Astrocyte of the spinal cord (primary cell): ENCODE measurements at places on chromosomes 2 and 18.

- peak; percentile 38 for DNase-seq
Measured at GRCh38 chr2:106053116-106053515, 141.0 kb downstream of the UXS1 start.

DNA sequence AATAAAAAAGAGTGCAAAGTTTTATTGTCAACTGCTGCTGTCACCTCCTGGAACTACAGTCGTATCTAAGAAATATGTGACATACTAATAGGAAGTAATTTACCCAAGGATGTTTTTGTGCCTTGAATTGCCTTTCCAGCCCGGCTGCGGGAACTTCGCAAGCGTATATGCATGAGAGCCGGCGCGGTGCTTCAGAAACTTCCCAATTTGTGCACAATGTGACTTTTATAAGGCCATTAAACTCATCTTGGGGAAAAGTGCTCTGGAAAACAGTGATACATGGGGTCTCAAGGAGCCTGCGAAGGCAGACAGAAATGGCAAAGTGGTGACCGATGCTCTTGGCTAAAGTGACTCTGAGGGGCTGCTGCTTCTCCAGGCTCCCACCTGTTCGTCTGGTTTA lies 41.7 kb upstream of the CELF4 start:
- DNase-seq = no peak

DNA sequence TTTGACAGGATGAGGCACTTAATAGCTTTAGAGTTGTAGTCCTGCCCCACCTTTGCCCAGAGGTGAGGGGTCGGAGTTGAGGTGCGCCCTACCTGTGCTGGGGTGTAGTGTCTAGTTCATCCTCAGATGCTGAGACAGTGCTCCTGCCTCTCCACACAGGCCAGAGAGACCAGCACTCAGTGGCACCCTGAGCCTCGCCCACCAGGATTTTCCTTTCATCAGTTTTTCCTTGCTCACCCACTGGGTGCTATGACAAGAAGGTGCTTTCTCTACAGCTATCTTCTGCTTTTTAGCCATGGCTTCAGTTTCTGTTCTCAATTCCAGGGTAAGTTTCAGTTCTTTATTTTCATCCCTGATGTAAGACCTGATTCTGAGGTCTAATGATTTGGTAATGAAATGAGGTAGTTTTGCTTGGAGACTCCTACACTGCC lies 16.8 kb upstream of the TMEM131 start:
- DNase-seq = no peak

DNA sequence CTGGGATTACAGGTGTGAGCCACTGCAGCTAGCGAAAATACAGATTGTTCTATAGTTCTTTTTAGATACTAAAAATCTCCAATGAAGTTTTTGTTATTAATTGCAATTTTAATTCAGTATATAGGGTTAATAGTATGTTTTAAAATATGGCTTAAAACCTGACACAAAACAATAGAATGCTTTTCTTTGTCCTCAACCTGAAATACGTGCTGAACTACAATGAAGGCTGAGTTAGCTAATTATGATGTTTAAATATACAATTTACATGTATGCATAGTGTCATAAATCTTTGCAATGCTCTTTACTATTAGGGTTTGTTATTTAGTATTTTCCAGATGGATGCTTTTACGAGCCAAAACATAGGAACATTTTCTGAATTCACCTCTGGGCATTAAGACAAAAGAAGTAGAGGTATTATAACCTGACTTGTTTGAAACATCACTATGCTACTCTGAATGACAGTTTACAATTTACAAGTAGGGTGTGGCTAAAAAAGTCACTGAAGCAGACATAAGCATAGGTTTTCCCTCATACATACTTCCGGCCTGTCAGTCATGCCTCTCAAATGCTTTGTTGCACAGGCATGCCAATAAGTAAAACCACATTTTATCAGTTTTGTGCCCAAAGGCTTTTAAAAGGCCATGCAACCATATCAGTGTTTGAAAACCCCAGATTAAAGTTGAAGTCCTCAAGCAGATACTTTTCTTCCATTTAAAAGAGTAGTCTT lies 168.3 kb downstream of the OTX1 start:
- no peak for DNase-seq

DNA sequence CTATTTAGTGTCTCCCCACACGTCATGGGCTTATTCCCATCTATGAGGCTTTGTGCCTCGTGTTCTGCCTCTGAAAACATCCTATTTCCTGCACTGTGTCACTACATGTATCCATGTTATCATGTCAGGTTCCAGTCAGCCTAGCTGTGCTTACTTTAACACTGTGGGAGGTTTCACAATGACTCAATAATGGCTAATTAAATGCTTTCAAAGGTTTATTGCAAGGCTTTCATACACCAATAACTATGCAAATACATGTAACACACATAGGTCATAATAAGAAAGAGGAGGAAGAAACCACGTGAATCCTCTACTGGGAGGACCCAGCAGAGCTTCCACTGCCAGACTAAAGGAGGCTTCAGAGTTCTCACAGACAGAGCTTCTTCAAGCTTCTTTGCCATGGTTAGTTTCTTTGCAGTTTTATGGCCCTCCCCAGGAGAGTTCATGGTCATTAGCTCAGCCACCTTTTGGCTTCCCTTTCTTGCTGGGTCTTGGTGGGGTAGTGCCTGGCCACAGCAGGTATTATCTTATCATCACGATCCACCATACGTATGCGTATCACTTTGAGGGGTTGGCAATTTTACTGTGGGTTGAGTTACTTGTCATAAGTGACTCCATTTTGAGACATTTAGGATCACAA lies 5.1 kb upstream of the COLEC12 start:
- no peak for DNase-seq

DNA sequence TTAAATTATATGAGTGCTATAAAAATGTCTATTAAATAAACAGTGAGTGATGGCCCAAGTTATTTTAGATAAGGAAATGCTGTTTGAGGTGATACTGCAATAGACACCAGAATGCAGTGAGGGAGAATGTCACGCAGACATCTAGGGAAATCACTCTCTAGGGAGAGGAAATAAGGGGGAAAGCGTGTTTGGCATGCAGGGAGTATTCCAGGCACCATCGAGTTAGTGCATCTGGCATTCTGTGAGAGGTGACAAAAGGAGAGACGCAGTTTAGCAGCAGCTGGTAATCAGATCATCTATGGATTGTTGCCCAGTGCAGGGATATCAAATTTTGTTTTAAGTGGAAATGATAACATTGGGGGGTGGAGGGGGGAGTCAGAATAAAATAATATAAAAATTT lies 175.4 kb upstream of the NETO1 start:
- no peak for DNase-seq

- DNase-seq = peak; percentile 41
Measured at GRCh38 chr2:219175928-219176817, 552 bp downstream of the CNPPD1 start.

DNA sequence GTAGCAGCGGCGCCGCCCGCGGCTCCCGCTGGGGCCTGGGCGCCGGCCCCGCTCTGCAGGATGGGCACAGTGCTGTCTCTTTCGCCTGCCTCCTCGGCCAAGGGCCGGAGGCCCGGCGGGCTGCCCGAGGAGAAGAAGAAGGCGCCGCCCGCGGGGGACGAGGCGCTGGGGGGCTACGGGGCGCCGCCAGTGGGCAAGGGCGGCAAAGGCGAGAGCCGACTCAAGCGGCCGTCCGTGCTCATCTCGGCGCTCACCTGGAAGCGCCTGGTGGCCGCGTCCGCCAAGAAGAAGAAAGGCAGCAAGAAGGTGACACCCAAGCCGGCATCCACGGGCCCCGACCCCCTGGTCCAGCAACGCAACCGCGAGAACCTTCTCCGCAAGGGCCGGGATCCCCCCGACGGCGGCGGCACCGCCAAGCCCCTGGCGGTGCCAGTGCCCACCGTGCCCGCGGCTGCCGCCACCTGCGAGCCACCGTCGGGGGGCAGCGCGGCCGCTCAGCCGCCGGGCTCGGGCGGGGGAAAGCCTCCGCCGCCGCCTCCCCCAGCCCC lies 369 bp downstream of the CDK5R2 start:
- DNase-seq = no peak

- DNase-seq = no peak
Measured at GRCh38 chr2:19895535-19895934, 6.2 kb downstream of the TTC32 start.

GRCh38 chr18:73365018-73365417 lies 497.2 kb upstream of the NETO1 start:
- peak; percentile 77 for DNase-seq

GRCh38 chr2:233972941-233973575 lies 55.9 kb downstream of the TRPM8 start:
- DNase-seq = no peak

DNA sequence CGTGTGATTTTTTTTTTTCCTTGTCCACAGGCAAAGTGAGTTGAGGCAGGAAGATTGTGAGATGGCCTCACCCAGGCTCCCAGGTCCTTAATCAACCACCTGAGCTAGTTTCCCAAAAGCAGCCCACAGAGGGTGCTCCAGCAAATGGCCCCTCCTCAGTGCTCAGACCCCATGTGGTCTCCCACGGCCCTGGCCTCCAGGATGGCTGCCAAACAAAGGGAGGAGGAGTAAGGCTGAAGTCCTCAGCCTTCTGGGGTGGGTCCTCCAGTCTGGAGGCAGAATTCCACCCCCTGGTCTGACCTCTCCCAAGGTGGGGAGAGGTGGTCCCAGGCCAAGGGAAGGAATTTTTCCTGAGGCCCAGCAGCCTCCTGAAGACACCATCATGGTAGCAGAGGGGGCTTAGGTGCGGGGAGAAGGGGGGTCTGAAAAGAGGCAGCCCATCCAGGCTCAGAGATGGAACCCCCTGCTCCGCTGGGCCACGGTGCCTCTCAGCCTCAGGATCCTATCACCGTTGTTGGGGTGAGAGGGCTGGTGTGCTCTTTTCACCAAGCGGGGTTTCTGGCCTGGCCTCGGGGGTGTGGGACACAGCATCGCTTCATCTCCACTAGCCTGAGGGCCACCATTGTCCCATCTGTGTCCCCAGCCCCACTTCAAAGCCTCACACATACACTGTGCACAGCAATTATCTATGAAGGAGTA lies 2.3 kb downstream of the NGEF start:
- DNase-seq = no peak
